Left forelimb (tissue), 1 donor: ENCODE measurements at places on chromosomes 1 and 21.

DNA sequence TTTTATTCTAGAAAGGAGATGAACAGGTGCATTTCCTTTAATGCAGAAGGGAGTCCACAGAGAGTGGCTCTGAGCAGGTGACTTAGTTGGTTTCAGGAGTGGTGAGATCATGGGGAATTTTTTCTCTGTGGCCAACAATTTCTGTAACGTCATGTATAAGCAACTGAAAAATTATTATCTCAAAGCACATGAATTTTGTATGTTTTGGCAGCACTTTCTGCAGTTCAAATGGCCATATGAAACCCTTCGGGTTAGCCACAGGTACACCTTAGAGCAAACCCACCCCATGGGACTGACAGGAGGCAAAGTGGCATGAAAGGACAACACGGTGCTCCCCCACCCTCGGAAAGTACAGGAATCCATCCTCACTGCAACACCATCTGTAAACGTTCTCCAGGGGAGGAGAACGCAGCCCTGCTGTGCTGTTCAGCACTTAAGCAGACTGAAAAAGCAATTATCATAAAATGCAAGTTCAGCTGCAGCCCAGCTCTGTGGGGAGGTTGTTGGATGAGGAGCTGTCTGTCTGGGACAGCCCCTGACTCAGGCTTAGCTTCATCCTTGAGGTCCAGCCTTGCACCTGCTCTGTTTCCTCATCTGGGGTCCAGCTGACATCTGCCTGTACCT is 55.8 kb upstream of the CLDN14 start:
- no peak for DNase-seq

GRCh38 chr1:195466639-195467038 is 1141.6 kb downstream of the KCNT2 start:
- no peak for DNase-seq

GRCh38 chr1:221829327-221830015 is 87.6 kb upstream of the DUSP10 start:
- no peak for DNase-seq

DNA sequence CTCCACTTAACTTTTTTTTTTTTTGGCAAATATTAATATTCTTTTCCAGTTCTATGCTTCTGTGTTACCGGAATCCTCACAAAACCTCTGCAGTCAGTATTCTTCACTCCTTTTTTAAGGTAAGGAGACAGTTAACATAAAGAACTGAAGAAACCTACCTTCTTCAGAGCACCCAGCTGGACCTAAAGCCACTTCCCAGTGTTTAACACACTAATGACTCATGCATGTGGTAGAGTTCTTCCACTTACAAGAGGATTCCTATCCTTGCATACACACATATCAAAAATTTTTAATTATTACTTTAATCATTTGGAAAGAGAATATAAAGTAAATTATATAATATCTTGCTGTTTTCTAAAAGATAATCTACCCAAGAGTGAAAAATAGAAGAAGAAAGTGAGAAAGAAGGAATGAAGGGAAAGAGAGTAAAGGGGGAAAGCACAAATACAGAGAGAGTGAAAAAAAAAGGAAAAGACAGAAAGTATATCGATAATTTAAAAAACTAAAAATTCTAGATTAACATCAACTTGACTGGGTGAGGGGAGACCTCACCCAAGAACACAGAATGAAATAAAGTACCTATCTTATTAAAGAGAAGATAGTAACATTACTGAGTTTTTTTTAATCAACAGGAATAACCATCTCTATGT is 54.9 kb downstream of the ENAH start:
- no peak for DNase-seq

GRCh38 chr1:5684791-5685190 is 307.4 kb downstream of the NPHP4 start:
- no peak for DNase-seq

DNA sequence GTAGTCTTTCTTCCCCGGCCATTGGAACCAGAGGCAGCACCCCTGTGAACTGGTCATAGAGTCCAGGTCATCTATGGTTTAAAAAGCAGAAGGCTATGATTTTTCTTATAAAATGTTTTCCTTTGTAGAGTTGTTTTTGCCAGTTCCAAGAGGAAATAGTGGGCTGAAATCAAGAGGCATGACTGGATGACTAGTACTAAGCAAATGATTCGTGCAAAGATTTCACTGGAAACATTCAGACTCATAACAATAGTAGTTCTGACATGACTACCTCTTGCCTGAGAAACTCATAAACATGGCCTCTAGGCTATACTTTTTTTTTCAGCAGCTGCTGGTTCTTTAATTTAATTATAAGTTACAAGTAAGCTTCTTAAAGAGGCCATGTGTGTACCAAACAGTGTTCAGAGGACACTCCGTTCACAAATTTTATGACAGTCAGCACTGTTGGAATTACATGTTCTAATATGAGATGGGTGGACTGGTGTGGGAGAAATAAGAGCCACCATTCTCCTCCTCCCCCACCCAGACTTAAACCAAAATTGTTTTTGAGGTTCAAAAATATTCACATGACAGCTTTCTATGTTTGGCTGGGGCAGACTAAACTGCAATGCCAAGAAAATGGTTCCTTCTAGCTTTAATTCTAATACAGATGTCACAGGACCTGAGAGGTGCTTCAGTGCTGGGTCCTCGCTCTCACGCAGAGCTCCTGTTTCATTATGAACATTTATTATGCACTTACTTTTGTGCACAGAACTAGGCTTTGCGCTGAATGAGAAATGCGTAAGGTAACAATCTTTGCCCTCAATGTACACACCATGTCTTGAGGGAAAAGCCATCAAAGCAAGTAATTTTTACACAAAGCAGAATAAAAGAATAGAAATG is 147.5 kb downstream of the ZC3H11B start:
- no peak for DNase-seq
